Common myeloid progenitor, CD34-positive (primary cell): ENCODE measurements at places on chromosomes 1 and 21.

DNA sequence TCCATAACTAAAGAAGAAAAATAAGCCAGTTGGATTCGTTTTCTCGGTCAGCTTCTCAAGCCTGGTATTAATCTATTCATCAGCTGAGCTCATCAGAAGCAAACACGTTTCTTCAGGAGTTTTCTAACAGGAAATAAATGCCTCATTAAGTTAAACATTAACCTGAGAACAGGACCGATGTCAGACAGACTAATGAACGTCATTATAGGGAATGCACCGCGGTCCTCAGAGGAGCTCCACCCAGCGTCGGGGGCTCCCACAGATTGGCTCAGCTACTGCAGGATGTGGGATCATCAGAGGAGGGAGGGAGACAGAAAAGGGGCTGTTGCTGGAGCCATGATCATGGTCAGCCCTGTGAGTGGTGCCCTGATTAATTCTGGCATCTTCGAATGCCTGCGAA, 615.4 kb downstream of the PTPRU start:
- no peak for DNase-seq

GRCh38 chr1:153030895-153031294, at the start of gene SPRR1B:
SPRR1B (plus strand) TSS chr1:153031203; CDS start chr1:153032346, 1,143 bp downstream.
- no peak for DNase-seq

DNA sequence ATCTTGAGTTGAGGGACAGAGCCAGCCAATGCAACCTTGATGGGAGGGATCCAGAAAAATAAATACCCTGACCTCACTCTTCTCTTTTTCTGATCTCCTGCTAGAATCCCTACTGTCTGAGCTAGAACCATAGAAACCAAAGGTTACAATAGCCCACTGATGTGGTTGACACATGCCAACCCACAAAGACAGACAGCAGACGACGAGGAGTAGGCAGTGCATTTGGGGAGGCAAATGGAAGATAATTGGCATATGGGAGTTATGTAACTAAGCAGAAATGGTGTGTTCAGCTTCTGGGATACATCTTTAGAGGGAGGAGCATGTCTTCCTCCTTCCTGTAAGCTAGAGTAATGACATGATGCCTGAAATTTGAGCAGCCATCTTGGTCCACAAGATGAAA, 171.7 kb upstream of the FGGY start:
- no peak for DNase-seq

DNA sequence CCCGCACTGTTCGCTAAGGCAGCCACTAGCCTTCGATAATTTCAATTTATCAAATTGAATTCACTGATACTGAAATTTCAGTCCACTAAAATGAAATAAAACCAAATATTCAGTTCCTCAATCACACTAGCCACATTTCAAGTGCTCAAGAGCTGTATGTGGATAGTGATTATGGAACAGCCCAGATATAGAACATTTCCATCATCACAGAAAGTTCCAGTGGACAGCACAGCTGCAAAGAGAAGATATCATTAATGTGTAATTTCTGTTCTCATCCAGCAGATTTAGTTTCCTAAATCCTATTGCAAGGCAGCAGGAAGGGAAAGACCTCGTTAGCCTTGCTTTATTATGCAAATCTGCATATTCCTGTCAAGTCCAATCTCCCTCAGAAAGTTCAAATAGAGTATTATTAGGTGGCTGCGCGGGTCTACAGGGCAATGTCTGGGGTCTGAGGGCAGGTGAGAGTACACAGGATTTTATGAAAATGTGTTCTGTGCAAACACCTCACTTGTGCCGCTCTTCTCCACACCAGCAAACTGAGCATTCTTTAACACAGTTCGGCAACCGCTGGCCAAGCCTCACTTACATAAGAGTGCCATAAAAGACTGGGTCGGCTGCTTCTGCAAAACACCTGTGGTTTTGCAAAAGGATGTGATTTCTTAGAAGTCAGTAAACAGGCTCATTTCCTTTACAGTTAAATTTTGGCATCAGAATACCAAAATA, 22.4 kb downstream of the CAPZB start:
- DNase-seq = peak; percentile 88

DNA sequence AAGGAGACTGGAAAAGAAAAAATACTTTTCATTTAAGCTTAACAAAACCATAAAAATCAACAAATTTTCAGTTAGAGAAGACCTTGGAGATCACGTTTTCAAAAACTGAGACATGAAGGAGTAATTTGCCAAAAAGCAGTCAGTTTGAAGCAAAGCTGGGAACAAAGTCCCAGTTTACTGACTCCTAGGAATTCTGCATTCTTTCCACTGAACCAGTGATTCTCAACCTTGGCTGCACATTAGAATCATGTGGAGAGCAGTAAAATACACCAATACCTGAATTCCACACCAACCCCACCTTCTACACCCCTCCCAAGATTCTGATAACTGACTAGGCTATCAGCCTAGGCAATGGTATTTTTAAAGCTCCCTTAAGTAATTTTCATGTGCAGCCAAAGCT, 73.5 kb downstream of the PRPF38A start:
- DNase-seq = no peak

DNA sequence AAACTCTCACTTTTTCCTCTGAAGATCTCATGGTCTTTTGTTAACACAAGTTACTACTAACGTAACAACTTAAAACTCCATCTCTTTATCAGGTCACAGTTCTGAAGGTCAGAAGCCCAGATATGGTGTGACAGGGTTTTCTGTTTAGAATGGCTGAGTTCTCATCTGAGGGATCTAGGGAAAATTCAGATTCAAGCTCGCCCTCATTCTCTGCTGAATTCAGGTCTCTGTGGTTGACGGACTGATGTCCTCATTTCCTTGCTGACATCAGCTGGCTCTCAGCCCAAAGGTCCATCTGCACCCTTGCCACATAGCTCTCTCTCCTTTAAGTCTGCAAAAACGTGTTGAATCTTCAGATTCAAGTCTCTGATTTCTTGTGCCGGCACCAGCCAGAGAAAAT, 6.1 kb upstream of the NTPCR start:
- no peak for DNase-seq

GRCh38 chr1:233294913-233295236, 650 bp downstream of the PCNX2 start:
- peak; percentile 92 for DNase-seq

GRCh38 chr1:20290624-20291597, at the start of gene VWA5B1:
VWA5B1 (plus strand) TSS chr1:20290875; CDS start chr1:20310602, 19,727 bp downstream.
- peak; percentile 54 for DNase-seq

DNA sequence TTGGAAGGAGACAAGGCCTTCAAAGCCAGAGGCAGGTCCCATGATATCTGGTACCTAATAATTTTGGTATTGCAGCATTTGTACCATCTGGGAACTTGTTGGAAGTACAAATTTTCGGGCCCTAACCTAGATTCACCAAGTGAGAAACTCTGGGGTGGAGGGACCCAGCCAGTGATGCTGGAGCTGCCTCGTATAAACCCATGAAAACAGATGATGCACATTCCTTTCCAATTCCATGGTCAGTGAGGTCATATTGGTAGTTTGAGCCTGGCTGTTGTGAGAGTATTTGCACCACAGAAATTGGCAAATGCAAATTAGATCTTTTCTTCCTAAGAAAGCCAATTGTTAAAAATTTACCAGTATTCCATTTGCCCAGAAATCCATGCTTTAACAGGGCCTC, 269.6 kb upstream of the PLXNA2 start:
- no peak for DNase-seq

- no peak for DNase-seq
These were observed 33.8 kb upstream of the ERO1B start for GRCh38 chr1:236315518-236315917.

- DNase-seq = no peak
These were observed 26.3 kb upstream of the TSPAN2 start for GRCh38 chr1:115115521-115116161.

DNA sequence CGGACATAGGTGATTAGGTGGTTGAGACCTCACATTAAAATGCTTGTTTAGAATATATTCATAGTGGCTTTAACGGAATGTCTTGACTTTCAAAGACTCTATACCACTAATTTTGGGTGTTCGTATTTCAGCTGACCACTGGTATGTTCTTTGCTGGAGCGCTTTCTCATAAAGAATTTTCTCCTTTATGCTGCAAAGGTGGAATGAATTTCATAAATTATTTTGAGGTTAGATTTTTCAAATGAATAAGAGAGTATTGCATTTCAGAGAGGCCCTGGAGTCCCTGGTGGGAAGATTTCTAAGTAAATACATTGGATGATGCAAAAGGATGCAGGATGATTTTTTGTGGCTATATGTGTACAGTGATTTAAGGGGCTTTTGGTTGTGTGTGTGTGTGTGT, 55.8 kb downstream of the HUNK start:
- no peak for DNase-seq

- no peak for DNase-seq
These were observed 166.3 kb upstream of the NR5A2 start for GRCh38 chr1:199861020-199861795.

DNA sequence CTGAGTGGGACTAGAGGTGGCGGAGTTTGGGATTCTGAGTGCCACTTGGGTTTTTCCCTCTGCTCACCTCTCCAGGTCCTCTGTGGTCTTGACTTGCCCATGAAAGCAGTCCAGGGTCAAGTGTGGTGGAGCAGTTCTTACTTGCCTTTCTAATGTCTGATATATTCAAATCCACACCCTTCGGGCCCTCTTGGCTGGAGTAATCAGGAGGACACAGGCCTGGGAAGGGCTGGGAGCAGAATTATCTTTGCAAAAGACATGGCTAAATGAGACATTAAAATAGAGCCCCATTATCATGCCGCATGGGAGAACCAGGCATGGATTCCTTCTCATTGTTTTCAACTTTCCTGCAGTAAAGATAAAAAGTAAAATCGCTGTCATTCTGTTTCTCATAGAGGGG, 74.0 kb downstream of the NFASC start:
- DNase-seq = no peak

DNA sequence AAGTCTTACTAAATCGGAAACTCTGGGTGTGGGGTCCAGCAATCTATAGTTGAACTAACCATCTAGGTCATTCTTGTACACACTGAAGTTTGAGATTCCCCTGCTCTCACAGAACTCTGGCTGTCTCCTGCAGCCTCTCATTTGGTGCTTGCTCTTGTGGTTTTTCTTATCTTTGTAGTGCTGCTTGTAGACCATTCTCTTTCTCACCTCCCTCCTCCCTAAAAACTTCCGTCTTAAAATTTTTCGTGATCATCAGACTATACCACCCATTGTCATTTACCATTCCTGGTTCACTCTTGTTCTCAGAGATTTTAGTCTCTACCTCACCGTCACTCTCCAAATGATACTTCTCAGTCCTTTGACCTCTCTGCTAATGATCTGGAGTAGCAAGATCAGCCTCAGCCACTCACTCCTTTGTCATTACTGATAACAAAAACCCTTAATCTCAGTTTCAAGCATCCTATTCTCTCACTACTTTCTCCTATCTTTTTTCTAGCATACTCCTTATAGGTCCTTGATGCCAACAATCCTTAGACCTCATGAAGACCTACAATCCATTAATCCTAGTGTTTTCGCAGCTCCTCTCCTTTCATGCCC, 13.0 kb upstream of the EPHX4 start:
- peak; percentile 34 for DNase-seq

DNA sequence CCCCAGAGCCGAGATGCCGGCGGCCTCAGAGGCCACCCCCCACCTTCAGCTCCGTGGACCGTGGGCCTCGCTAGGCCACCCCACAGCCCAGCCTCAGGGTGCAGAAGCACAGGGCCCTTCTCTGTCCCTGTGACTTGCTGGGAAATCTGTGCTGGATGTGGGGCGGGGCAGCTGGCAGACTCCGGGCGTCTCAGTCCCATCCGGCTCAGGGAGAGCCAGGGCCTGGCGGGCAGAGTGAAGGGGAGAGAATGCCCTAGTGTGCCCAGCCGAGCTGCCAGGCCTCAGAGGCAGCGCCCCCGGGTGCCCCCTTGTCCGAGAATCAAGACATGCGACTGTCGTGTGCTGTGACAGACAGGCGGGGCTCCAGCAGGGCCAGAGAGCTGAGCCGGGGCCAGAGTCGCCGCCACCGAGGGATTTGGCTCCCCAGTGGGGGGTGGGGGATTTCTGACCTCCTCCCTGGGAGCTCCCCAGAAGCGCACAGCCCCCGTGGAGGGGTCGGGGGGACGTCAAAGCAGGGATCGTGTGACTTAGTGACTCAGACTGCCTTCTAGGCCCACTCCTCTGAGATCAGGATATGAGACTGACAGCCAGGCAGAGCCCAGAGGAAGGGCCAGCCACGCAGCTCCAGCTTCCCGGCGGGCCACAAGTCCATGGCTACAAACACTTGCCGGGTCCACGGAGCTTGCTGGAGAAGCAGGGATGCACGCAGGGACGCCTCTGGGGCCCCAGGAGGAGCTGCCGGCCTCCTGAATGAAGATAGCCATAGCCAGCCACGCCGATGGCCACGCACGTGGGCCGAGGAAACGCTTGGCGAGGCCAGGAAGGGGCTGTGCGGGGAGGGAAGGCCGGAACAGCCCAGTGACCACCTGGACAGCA, 11.9 kb downstream of the COL6A1 start:
- no peak for DNase-seq

- no peak for DNase-seq
These were observed 51.1 kb upstream of the TARDBP start for GRCh38 chr1:10961300-10961833.

DNA sequence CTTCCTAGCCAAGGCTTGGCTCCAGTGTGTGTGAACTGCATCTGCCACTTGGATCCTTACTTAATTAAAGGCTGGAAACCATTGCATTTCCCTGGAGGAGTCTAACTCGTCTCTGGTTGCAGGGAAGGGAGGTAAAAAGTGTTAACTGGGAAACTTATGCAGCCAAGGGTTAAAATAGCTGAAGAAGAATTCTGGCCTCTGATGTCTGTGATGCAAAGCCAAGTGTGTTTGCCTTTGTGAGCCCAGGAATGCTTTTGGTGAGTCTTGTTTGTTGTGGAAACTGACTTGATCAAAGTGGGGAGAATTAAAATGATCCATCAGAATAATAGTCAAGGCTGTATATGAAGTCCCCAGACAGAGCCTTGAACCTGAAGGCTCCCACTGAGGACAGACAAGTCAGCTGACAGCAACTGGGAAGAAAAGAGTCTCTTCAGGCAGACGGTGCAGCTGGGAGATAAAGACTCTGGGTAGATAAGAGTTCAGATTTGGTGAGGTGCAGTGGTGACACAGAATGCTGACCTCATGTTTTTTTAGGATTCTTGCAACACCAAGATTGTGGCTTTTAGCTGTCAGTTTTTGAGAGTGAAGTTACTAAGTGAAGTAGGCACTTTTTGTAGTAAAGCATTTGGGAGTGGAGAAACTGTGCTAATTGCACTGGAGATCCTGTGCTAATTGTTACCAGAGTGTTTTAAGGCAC, 59.5 kb upstream of the WLS start:
- peak; percentile 55 for DNase-seq

DNA sequence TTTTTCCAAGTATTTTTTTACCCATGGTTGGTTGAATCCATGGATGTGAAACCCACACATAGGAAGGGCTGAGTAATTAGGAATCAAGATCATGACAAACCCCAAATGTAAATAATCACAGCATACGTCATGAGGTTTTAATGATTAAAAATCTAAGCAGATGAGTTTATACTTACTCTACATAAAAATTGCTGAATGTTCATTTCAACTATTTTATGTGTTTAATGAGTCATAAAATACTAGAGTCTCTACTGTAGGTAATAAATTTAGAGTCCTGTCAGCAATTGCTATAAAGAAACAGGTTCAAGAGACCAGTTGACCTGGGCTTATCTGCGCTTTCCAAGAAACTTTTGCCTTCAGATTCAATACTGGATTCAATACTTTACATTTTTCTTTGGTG, 18.2 kb downstream of the CTH start:
- DNase-seq = no peak

GRCh38 chr1:154611150-154611862, 3.3 kb upstream of the ADAR start:
- DNase-seq = no peak
